Frontal cortex (tissue), 4 donors: ENCODE measurements at places on chromosomes 4 and X.

GRCh38 chrX:74295101-74295500, 8.9 kb upstream of the ZCCHC13 start:
- DNase-seq, result no peak

- DNase-seq, result no peak
Measured at GRCh38 chrX:41391606-41392005, 55.5 kb upstream of the NYX start.

- no peak for DNase-seq
Measured at GRCh38 chr4:79050541-79050880, 111.3 kb upstream of the PAQR3 start.

GRCh38 chrX:153947009-153947769, 2.7 kb upstream of the RENBP start:
- peak; percentile 67 for DNase-seq

- peak; percentile 2 for DNase-seq
Measured at GRCh38 chrX:135931644-135932487, 38.4 kb downstream of the SAGE1 start.

DNA sequence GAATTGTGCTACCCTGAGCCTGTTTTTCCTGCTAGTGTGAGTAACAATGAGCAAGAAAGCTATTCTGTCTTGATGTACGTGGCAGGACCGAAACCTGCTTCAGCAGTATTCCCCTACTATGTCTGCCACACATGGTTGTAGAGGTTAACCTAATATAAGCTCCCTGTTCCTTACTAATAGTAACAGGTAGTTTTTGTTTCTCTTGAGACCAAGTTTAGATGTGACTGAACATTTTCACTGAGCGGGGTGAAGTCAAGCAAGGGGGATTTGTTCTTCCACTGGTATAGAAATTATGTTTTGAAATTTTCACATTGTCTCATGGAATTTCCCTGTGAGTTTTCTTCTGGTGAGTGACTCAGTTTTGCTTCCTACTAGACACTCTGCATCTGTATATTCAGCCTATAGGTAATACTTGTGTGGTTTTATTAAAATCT, 37.3 kb downstream of the RRAGB start:
- no peak for DNase-seq
